ENCODE measurements at places on chromosomes 1 and 21.

DNA sequence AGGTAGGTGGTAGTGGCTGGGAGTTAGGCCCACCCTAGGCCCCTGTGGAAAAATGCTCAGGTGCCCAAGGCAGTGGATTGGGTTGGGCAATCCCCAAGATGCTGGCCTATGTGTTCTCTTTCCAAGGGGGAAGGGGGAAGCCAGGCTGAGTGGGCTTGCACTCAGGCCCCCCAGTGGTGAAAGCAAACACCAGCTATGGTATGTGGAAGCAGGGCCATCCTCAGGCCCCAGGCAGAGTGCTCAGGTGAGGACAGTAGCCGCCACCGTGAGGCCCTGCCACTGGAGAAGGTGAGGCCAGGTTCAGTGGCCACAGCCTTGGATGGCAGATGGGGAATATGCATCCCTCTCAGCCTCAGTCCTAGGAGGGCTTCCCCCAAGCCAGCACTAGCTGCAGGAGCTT, 11.8 kb downstream of the LY9 start:
- DNase-seq = no peak

DNA sequence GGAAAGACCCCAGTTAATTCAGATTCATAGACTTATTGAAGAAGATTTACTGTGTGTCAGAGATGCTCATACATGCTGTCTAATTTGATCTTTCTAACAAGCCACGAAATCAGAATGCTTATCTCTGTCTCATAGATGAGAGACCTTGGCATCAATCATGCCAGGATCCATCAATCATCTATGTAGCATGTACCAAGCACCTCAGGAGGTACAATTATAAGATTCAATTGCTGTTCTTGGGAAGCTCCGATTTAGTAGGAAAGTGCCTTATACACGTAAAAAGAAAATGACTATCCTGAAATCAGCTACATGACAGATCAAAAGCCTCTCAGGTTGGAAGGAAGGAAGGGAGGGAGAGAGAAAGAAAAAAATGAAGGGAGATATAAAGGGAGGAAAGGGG, 18.5 kb upstream of the VTCN1 start:
- no peak for DNase-seq

DNA sequence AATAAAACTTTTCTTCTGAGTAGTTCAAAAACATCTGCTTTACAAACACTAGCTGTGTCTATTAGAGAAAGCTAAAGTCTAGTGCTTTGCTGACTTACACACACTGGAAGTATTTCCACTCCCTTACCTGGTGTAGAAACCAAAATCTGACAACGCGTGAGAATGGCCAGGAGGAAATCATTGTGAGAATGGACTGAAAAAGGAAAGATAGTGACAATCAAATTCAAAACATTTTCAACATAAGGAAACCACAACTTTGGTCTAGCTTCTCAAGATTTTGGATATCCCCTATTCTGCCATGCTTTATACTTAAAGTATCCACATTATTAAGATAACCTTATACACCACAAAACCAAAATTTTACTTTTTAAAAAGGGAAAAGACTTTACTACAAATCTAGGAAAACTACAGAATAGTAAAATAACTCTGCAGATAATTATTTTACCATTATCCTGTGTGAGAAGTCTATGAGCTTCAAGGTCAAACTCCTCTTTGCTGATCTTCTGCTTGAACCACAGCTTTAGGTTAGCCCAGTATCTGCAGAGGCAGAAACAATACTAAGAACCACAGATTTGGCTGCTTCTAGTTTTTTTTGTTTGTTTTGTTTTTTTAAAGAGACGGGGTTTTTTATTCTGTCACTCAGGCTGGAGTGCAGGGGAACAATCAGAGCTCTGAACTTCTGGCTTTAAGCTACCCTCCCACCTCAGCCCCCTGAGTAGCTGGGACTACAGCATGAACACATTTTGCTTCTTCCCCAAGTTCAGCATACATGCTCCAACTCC, 6.6 kb downstream of the TADA1 start:
- DNase-seq = no peak

DNA sequence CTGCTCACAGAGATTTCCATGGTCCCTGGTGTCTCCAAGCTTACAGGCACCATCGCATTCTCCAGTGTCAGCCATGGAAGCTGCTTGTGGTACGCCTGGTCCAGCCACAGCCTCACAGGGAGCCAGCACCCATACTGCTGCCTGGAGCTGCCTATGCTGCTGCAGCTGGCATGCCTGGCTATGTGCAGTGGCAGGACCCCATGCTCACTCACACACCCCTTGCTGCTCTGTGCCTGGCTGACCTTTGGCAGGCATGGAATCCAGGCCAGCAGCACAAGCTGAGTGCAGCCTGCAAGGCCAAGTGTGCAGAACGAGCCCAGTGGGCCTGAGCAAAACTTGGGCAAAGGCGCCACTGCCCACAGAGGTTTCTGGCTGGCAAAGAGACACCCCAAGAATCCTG, 26.4 kb upstream of the DENND1B start:
- no peak for DNase-seq

DNA sequence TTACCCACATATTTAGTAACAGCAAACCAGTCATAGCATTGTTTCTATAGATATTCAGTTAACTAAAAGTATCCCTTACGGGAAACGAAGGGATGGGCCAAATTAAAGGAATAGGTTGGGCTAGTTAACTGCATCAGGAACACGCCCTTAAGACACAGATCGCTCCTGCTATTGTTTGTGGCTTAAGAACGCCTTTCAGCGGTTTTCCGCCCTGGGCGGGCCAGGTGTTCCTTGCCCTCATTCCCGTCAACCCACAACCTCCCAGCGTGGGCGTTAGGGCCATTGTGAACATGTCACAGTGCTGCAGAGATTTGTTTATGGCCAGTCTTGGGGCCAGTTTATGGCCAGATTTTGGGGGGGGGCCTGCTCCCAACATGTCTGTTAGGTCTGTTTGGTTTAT, 14.7 kb downstream of the TNFRSF18 start:
- DNase-seq = no peak

DNA sequence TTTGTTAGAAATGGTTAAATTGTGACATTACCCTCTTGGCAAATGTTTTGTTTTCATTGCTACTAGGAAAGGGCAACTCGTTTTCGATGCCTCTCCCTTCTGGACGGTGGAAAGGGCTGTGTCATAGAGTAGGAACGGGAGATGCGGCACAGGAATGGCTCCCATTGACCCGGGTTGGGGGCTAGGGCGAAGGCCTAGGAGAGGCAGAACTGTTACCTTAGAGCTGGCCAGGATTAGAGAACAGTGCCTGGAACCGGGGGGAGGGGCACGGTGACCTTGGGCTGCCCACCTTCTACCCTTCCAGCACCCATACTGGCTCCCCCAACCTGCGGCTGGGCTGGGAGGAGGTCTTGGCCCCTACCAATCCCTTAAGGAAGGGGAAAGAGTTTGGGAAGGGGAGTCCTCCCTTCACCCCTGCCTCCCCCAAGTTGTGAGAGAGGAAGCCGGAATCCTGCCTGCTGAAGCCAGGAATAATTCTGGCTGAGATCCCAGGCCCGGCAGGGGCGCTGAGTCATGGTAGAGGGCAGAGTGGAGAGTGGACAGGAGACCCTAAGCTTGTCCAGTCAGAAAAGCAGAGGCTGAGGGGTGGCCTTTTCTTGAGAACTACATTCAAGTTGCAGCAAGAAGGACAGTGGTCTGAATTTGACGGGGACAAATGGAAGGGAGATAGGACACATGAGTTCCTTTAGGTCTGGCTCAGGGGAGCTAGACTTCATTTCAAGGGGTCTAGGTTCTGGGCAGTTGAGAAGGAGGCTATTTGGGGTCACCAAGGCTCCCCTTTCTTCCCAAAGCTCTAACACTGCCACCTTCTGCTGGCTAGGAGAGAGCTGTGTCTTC, 8.2 kb downstream of the LMNA start:
- DNase-seq = no peak

DNA sequence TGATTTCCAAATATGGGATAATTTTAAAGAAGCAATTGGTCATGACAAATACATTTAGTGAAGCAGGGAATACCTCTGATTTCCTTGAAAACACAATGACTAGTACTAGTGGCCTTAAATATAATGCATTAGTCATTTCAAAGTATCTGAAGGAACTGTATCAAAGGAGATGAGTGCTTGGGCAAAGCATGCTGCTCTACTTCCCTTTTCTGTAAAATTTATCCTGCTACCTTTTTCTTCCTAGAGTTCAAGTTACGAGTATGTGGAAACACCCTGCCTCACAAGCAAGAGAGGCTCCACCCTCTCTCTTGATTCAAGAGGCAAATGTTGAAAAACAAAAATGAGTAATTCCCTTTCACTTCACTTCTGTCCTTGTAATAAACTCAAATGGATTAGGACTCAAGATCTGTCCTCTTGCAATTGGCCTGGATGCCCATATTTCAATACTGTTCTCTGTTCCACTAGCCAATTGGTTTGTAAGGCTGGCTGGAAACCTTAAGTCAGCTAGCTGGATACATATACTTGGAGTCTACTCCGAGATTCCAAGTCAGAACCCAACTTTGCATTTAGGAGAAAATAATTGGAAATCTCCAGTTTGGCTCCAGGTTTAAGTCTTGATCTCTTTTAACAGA, 92.5 kb downstream of the CDC42BPA start:
- no peak for DNase-seq

DNA sequence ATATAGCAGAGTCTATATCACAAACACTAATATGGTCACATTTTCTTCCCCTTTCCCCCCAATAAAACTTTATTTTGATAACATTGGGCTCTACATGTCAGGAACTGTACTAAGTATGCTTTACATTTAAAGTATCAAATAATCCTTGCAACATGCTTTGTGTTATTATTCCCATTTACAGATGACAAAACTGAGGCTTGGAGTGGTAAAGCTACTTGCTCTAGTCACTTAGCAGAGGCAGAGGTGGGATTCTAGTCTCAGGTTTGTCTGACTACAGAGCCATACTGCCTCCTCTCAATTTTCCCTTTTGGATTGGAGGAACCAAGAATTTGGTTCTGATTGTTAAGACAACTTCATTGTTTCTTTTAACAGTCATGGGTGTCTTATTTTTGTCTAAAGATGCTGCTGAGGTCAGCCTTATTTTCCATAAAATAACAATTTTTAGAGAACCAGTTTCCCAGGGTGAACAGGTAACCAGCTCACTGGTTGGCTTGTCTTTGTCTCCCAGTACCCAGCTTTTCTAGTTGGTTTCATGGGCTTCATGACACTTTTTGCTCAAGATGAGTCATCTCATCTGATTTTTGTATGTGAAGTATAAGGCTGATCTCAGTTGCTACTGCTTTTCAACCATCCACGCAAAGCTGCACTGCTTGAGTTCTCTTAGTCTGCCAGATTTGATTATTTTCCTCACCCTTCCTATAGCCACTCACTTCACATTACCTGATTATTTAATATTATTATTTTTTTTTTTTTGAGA, 81.0 kb upstream of the ARID1A start:
- DNase-seq = no peak

GRCh38 chr1:41518471-41518870, 34.0 kb upstream of the EDN2 start:
- no peak for DNase-seq

DNA sequence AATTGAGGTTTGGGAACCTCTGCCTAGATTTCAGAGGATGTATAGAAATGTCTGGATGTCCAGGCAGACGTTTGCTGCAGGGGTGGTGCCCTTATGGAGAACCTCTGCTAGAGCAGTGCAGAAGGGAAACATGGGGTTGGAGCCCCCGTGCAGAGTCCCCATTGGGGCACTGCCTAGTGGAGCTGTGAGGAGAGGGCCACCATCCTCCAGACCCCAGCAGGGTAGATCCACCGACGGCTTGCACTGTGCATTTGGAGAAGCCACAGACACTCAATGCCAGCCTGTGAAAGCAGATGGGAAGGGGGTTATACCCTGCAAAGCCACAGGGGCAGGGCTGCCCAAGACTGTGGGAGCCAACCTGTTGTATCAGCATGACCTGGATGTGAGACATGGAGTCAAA, 354.6 kb downstream of the ZNF326 start:
- DNase-seq = no peak

All from activated naive CD4-positive, alpha-beta T cell (primary cell).